NCI-H2029 treated with DMSO at 0.1 percent for 48 hours (cell line): ENCODE measurements at places on chromosomes 4 and X.

DNA sequence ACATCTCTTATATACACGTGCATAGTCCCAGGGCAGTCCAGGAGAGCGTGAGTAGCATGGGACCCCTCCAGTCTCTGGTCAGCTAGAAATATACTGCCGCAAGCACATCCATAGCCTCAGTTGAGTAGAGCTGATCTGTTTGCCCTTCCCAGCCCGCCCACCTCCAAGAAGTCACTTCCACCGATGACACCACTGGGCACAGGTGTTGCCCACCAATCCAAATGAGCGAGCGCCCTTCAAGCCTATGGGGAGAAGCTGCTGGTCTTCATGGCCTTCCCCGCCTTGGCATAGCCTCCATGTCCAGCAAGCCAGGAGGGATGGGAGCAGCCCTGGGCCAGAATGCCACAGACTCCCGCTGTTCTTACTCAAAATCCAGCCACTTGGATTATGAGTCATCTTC is 10.2 kb downstream of the DUSP9 start:
- no peak for DNase-seq

GRCh38 chr4:5887011-5887360 is 5.9 kb downstream of the CRMP1 start:
- no peak for DNase-seq

- DNase-seq: no peak
Observed at GRCh38 chr4:177555007-177555574, 112.9 kb upstream of the AGA start.

GRCh38 chr4:131304686-131305085 is 1844.4 kb upstream of the PCDH10 start:
- no peak for DNase-seq

DNA sequence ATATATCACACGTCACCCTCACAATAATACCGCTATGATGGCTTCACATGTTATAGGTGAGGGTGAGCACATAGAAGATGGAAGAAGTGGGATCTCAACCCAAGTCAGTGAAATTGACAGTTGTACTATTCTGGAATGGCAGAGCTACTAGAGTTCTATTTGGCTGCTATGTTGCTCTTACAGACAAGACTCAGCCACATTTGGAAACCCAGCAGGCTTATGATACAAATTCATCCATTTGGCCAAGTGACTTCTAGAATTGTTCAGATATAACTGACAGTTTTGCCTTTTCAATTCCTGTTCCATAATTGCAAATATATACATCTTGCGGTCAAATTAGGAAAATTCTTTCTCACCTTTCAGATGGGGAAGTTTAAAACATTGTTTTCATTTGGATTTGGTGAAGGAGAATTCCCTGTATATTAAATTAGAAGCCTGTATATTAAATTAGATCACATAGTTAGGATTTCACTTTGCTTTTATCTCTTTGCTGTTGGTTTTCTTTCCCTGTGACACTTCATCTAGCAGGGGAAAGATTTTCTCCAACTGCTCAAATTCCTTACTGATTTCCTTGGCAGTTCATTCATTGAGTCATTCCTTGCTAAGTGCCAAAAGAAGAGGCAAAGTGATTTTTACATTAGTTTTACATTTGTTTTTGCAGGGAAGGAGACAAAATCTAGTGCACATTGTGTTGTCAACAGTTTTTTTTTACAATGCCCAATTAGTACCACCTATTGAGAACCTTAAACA is 120.6 kb upstream of the TBC1D9 start:
- no peak for DNase-seq

DNA sequence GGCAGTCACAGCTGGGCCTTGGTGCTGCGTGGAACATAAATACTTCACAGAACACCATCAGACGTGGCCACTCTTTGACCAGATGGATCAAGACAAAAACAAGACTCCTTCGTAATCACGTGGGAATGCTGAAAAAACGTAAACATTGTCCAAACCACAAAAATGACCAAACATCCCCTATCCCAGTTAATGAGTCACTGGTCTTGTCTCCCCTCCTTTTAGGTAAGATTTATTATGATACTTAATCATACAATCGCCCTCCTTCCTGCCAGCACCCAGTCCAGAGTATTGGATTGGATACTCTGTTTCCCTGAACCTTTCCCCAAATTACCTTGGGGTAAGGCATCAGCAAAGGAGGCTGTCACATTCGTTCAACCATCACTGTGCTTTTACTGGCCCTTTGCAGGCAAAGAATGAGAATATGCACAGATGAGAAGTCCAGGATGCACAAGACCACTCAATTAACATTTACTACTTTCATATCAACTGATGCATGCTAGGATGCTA is 601 bp upstream of the TCEANC start:
- no peak for DNase-seq

GRCh38 chr4:154164931-154165839 is 326.4 kb downstream of the DCHS2 start:
- DNase-seq: no peak

- no peak for DNase-seq
Observed at GRCh38 chr4:8427761-8428287, 12.7 kb downstream of the ACOX3 start.

DNA sequence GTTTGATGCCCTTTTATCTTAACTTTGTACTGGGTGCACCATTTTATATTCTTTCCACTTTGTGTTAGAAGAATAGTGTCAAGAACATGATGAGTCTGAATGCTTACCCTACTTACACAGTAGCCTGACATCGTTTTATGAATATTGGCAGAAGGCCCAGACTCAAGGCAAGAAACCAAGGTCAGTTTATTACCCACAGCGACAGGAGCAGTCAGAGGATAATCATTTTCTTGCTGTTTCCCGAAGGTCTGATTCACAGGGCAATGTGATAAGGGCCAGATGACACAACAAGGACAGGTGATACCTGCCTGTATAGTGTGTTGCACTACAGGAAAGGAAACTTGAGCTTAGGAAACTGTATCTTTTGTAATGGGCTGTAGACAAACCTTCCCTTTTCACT is 417.4 kb downstream of the SPOCK3 start:
- DNase-seq: no peak

DNA sequence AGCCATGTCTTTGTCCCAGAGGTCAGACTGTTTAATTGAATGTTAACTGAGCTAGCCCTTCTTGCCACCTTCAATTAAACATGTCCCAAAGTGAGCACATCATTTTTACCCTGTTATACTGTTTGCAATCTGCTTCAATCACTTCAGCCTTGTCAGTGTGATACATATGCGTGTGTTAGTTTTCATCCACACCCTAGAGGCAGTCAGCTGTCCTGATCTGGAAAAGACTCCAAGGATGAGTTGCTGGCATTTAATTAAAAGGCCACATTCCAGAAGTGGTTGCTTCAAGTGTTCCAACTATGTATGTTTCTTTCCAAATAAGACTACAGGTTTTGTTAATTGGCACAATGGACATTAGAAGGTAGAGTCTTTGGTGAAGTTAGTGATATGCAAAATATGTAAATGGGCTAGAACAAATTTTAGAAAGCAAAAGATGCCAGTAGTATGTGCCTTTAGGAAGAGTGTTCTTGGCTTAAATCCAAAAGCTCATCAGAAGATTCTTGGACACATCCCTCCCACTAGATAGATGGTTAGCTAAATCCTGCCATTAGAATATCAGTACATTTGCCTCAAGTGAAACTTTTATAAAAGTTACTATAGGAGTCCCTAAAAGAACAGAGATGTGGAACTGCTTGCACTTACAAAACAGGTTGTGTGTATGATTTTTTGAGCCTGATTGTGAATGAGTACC is 79.5 kb upstream of the SLIT2 start:
- no peak for DNase-seq

GRCh38 chr4:89929425-89930159 is 34.9 kb downstream of the MMRN1 start:
- no peak for DNase-seq

DNA sequence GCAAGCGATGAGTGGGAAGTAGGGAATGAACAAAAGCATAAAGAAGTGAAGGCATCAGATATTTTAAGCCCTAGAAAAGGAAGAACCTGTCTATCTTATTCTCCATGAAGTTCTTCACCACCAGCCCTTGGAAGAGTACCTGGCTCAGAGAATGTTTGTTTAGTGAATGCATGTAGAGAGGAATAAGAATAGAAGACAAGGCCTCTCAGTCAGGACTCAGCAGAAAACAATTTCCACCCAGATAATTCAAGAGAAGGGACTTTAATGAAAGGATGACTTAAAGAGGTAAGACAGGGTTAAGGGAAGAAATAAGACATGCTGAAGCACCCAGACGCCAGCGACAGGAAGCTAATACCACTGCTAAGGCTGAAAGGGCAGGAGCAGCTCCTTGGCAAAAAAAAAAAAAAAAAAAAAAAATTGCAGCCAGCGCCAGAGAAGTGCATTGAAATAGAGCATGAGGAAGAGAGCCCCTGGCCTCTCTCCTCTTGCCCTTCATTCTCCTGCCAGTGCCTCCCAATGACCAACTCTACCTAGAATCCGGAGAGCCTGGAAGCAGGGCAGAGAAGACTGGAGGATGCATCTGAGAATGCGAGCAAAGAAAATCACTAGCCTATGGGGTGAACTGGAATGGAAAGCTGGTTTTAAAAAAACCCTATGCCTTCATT is 47.2 kb upstream of the RASGEF1B start:
- DNase-seq: no peak

DNA sequence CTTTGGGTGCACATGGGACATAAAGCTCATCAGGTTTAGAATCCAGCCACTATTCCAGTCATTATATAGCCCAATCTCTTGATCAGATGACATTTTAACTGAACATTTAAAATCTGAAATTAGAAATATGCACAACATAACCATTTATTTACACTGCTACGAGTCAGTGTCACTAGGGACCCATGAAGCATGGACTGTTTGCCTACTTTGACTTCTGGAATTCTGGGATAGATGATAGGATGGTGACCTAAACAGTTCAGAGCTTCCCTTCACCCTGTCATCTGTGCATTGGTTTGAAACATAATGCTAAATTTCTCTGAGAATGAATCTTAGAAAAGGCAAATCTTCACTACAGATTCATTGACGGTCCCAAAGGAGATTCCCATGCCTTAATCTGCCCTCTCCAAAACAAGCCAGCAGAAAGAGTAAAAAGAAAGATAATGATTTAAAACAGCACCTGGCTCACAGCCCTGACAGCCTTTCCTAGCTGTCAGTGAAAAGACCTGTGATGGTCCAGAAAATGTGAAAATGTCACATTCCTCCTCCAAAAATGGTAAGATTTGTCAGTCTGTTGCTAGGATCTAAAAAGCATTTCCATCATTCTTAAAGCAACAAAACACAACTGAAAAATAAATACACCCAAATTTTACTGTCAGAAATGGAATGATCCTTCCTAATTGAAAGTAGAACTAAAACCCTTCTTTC is 18.9 kb upstream of the HERC3 start:
- DNase-seq: no peak

DNA sequence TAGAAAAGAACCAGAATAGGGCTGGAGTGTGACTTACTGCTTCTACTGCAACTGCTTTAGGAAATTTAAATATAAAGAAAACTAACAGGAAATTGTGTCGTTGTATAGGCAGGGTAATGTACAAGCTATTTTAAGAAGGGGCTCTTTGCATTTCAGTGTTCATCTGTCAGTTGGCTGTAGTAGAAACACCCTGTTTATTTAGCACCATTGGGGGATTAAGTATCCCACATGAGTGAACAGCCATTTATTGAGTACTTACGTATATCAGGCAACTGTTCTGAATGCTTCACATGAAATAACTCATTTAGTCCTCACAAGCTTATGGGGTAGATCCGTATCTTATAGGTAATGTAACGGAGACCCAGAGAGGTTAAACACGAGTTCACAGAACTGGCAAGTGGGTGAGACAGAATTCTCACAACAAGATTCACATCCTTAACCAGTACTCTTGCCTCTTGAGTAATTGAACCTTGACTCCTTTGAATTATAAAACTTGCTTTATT is 23.9 kb downstream of the STIM2 start:
- no peak for DNase-seq

GRCh38 chrX:130887376-130887775 is 15.6 kb downstream of the ENOX2 start:
- no peak for DNase-seq

DNA sequence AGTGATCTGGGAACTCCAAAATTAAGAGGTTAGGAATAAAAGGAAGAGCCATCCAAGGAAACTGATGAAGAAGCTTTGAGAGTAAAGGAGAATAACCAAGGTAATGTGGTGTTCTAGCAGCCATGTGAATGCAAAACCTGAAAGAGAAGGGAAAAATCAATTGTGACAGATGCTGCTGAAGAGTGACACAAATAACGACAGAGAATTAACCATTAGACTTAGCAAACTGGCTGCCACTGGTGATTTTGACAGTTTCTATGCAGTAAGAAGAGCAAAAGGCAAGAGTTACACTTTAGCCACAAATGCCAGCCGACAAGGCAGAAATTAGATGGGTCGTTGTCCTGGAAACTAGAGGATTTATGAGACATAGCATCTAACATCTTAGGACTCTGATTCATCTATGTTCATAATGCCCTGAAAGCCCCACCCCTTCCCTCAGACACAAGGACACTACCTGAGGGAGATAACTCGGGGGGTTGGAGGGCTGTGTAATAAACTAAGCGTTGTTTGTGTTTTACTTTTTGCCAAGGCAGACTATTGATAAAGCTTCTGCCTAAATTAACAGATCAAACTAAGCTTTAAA is 13.0 kb upstream of the TMEM144 start:
- DNase-seq: no peak

DNA sequence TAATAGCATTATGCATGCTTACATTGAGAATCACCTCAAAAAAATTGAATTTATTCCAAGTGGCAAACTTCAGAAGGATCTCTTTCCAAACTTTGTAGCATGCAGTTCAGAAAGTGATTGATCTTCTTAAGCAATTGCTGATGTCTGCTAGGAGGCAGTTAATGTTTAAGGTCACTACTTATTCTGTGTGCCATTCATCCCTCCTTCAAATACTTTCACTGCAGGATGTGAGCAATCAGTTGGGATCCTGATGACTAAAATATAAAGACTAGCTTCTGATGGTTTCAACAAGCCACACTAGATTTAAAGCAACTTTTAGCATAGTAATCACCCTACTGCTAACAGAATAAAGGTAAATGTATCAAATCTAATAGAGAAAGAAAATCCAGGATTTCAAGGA is 414.1 kb downstream of the ADGRL3 start:
- DNase-seq: no peak

DNA sequence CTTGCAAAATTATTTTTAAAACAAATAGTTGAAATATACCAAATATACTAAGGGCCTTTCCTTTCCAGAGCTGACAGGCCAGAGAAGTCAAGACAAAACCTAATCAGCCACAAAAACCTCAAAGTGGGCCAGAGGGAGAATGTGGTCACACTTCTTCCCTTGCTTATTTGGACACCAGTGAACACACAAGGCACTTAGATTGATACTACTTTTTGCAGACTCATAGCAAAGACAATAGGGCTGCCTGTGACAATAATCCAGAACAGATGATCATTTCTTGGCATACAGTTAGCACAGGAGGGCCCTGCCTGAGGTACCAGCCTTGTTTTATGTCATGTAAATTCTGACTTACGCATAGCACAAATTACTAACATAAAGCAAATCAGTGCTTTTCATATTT is 215.7 kb upstream of the NEIL3 start:
- no peak for DNase-seq

- DNase-seq: no peak
Observed at GRCh38 chr4:10185518-10186227, 69.1 kb upstream of the WDR1 start.
